ENCODE measurements at places on chromosomes 12 and 14.

DNA sequence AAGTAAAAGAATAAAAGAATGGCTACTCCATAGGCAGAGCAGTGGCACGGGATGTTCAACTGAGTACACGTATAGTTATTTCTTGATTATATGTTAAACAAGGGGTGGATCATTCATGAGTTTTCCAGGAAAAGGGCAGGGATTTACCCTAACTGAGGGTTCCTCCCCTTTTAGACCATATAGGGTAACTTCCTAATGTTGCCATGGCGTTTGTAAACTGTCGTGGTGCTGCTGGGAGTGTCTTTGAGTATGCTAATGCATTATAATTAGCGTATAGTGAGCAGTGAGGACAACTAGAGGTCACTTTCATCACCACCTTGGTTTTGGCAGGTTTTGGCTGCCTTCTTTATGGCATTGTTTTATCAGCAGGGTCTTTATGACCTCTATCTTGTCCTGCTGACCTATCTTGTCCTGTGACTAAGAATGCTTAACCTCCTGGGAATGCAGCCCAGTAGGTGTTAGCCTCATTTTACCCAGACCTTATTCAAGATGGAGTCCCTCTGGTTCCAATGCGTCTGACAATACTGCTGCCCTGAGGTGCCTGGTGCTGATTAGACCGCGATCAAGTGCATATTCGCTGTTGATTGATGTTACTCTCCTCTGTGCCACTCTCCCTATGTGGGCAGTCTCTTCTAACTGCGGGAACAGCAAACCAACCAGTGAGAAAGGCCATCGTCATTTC is 67.6 kb upstream of the AMN1 start:
- no peak for DNase-seq

GRCh38 chr14:82073547-82073946 is 539.9 kb upstream of the SEL1L start:
- DNase-seq: no peak

DNA sequence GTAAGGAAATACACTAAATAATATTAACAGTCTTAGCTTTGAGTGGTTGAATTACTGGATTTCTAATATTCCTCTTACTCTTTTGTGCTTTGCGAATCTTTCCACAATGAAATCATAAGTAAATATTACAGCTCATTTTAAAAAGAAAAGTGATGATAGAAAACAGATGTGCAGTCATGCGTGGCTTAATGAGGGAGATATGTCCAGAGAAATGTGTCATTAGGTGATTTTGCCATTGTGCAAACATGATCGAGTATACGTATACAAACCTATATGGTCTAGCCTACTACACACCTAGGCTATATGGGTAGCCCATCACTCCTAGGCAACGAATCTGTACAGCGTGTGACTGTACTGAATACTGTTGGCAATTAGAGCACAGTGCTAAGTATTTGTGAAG is 59.3 kb downstream of the SLC15A5 start:
- no peak for DNase-seq

DNA sequence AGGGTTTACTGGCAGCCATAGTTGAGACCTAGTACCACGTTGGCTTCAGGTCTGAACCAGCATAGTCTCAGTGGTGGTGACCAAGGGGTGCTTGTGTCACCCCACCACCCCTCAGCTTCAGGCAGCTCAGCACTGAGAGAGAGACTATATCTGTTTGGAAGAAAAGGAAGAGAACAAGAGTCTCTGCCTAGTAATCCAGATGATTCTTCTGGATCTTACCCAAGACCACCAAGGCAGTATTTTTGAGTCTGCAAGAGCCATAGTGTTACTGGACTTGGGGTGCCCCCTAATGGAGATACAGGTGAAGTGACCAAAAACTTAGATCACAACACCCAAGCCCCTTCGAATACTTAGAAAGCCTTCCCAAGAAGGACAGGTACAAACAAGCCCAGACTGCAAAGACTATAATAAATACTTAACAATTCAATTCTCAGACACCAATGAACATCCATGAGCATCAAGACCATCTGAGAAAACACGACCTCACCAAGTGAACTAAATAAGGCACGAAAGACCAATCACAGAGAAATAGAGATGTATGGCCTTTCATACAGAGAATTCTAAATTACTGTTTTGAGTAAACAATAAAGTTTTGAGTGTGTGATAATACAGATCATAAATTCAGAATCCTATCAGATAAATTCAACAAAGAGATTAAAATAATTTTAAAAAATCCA is 107.0 kb downstream of the HELB start:
- DNase-seq: peak; percentile 35

DNA sequence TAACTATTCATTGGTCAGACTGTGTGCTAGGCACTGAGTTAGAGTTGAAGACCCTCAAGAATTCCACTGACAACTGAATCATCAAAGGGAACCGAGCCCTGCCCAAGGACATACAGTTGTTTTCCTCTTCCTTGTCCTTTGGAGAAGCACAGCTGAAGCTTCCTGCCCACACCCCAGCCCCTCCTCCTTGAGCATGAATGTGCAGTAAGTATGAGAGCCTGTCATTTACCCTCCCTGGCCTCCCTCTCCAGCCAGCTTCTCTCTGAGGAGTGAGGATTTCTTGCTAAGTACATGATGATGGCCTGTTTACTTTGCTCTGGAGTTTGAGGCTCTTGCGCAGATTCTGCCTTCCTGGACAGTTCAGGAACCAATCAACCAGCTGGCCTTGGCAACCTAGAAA is 235.2 kb downstream of the CACNA1C start:
- DNase-seq: no peak

DNA sequence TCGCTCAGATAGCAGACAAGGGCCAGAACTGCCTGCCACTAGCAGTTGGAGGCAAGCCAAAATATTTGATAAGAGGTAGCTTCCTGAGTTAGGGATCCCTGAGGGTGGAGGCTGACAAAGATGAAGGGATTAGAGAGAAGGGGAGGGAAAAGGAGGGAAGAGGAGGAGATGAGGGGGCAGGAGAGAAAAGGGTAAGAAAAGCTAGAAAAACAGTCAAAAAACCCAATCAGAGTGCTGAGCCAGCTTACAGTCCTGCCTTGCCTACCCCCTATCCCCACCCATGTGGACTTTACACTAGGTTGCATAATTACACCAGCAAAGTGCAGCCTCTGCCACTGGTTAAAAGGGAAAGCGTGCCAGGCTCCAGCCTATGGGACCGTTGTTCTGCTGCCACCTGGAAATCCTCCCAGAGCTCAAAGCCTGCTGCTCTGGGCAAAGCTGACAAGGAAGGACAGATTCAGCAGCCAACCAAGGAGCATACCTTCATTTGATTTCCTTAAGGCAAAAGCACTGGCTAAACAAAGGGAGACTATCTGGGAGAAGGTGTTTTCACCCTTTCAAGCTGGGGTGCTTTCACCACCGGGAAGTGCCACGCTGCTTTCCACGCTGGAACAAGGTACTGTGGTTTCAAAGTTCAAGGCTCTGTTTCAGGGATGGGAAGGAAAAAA is 3.8 kb upstream of the NUMB start:
- peak; percentile 37 for DNase-seq

GRCh38 chr12:12099102-12099501 is 28.4 kb downstream of the BCL2L14 start:
- no peak for DNase-seq

- DNase-seq: no peak
Observed at GRCh38 chr12:46803517-46803916, 22.3 kb downstream of the SLC38A4 start.

DNA sequence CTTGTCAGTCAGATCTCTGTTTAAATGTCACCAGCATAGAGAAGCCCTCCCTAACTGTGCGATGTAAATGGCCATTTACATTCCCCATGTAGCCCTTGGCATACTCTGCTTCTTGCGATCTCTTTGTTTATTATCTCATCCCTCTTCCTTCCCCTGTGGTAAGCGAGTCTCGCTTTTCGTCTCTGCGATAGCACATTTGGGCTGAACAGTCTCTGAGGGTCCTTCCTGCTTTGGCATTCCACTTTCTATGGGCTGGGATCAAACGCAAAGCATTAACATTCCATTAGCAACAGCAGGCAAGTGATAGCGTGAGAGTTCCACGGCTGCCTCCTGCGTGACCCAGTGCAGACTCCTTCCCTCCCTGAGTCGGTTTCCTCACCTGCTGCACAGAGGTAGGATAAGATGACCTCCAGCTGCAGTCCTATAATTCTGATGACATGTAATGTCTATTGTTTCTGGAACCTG is 61.4 kb upstream of the TUNAR start:
- no peak for DNase-seq

GRCh38 chr12:75883241-75883640 is 148.3 kb downstream of the PHLDA1 start:
- DNase-seq: no peak

DNA sequence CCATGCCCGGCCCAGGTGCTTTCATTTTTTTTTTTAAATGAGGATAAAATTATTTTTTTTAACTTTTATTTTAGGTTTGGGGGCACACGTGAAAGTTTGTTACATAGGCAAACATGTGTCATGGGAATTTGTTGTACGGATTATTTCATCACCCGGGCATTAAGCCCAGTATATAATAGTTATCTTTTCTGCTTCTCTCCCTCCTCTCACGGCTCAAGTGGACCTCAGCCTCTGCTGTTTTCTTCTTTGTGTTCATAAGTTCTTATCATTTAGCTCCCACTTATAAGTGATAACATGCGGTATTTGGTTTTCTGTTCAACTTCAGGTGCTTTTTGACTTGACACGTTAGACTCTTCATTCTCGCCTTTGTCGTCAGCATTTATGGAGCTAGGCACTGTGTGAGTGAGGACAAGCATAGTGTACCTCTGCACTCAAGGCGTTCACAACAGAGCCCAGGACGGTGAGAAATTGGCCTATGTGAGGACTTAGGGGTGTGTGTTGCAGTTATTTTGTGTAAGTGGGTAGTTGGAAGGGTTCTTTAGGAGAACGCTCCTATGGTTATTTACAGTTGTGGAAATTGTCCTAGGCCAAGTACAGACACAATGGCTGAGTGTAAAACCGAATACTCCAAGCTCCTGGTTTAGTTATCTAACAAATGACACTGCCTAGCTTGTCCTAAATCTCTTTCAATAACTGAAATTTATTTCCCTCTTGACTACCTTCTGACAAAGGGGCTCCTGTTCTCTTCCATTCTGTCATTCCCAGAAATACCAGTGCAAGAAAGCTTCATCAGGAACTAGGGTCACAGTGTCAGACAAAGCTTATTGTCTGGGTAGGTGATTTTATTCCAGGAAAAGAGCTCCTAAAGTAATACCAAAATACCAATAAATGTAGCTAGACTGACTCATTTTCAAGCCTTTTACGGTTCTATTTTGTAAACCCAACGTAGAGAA is 200.5 kb upstream of the PRICKLE1 start:
- peak; percentile 14 for DNase-seq

DNA sequence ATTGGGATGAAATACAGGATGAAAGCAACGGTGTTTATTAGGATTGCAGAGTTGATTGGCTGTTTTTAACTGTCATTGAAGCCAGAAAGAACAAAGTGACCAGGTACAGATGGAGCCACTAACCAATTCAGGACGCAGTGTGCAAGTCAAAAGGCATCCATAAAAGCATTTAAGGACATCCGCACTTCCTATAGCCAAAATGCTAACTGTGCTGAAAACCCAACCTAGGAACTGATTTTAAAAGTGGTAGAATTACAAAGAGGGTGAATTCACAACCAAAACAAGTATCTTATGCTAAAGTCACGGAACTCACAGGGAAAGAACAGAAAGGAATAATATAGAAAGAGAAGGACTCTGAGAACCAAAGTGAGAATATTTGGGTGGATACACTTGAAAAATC is 63.1 kb upstream of the FOXG1 start:
- no peak for DNase-seq

- DNase-seq: no peak
Observed at GRCh38 chr14:24381363-24382063, 13.5 kb downstream of the NFATC4 start.

DNA sequence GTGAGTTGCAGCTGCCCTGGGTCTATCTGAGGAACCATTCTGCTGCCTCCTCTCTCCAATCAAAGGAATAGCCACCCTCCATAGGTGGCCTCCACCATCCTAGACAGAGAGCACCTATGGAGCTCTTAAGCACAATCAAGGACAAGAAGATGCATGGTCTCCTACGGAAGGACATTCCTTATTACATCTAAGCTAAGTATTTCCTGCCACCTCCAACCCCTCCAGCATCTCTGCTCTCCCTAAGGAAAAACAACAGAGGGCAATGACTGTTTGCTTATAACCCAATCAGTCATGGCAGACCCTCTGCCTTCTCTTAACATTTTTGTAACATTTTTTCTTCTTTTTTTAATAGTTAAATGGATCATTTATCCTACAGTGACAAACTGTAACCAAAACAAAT is 14.8 kb upstream of the OR6J1 start:
- DNase-seq: no peak

DNA sequence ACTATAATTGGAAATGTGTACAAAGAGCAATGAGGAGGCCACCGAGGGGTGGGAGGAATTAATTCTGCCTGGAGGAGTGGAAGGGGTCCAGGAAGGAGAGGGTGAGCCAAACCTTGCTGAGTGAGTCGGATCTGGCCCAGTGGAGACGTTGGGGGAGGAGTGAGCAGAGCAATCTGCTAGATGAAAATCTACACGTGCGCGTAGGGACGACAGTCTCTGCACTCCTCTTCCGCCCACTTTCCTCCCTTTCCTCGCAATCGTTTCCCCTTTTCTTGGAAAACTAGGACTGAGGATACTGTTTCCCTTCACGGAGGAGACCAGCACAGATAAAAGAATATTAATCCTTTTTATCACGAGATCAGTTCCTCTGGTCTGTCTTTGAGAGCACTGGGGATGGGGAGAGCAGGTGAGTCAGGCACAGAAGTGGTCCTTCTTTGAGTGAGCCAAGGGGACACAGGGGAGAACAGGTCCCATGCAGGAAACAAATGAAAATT is 2.9 kb upstream of the NAB2 start:
- DNase-seq: peak; percentile 44

DNA sequence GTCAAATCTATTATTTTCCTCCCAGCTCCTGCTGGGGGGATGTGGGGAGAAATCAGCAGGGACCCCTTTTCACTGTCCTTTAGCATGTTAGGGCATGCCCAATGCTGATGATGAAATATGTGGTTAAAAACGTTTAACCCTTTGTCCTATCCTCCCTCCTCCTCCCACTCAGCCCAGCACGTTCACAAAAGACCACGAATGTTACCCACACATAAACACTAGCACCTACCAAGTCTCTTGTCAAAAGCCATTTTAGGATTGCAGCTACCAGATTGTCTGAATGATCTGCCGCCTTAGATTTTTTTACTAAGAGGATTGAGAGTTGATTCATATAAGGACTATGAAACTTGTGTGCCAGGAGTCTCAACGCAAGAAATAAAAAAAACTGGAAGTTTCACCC is 70.4 kb downstream of the TBK1 start:
- peak; percentile 32 for DNase-seq

All from astrocyte (in vitro differentiated cells and primary cell).